ENCODE measurements at places on chromosomes 5 and 9.
A peak's percentile ranks its signal among the peaks of the same experiment; 100 is the strongest.

- DNase-seq: no peak
These were observed 164.6 kb downstream of the ROR2 start for GRCh38 chr9:91785447-91785842.

GRCh38 chr5:142316051-142316450, 8.8 kb downstream of the SPRY4 start:
- DNase-seq: no peak

- DNase-seq: no peak
These were observed at the start of gene ARL14EPL for GRCh38 chr5:116032094-116032517. TSS of gene ARL14EPL (plus strand) at chr5:116032472. CDS start at chr5:116051466, 18,994 bp downstream.

DNA sequence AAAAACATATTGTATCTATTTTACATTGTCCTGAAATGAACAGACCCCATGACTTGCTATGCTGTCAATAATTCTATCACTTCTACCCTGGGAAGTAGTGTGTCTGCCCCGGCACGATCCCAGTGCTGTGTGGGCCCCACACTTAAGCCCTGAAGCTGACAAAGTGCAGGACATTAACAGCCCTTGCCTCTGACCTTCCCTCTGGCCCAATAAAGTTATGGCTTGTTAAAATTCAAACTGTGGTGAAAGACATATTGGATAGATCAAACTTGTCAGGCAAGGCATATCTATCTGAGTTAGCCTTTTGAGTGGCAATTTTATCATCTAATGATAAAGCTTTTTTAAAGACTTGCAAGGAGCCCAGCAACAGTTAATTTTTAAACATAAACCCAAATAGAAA, 229.2 kb downstream of the SPOCK1 start:
- DNase-seq: no peak

DNA sequence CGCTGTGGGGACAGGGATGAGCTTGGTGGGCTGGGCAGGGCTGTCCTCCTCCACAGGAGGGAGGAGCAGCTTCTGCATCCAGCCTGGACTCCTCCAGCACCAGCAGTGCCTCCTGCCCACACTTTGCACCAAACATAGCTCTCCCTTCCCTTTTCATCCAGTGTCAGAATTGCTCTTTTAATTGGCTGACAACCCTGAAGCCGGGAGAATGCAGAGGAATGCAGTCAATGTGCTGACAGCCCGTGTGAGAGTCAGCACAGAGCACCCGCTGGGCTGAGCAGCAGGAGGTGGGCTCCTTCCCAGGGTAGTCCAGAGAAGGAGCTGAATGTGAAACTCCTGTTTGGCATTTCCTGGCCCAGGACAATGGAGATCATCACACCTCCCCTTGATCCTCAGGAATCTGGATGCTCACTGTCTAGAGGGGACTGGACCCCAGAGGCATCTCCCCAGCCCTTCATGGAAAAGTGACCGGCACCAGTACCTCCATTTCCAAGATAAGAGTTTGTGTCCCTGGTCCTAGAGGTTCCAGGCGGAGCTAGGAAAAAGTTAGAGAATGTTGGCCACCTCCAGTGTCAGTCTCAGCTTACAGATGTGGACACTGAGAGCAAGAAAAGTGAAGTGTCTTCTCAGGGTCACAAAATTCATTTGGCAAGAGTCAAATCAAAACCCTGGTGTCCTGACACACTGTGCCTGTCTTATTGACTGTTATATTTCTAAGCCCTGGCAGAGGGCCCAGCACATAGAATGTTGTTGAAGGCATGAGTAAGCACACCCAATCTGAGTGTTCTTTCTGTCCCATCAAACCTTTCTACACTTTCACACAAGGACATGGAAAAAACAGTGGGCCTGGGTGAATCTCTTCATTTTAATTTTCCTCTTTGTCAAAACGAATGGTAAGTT, 202.1 kb downstream of the SNX18 start:
- DNase-seq: no peak

- no peak for DNase-seq
These were observed 268.0 kb downstream of the ADAMTSL1 start for GRCh38 chr9:18741945-18742344.

DNA sequence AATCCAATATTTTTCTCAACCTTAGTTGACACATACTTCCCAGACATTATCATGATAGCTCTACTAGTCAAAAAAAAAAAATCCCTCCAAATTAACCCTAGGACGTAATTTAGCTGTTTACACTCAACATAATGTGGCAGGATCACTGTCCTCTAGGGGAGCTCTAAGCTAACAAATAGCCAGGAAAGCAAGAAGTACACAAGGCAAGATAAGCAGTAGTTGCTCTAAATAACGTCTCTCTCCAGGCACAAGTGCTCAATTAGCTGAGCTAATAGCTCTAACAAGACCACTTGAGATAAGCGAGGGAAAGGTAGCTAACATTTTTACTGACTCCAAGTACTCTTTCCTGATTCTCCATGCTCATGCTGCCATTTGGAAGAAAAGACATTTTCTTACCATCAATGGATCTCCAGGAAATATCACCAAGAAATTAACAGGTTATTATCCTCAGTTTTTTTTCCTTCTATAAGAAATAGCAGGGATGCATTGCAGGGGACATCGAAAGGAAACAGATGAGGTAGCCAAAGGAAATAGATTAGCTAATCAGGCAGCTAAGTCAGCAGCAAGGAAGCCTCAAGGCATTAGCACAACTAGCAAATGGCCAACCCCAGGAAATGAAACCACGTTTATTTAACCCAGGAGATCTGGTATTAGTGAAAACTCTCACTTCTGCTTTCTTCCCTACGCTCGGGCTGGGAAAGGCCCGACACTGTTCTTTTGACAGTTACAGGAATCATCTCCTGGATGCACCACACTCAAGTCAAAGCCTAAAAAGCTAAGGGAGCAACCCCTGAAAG, 614.1 kb downstream of the PTPRD start:
- peak; percentile 4 for DNase-seq
